ENCODE measurements at places on chromosomes 7 and 10.

DNA sequence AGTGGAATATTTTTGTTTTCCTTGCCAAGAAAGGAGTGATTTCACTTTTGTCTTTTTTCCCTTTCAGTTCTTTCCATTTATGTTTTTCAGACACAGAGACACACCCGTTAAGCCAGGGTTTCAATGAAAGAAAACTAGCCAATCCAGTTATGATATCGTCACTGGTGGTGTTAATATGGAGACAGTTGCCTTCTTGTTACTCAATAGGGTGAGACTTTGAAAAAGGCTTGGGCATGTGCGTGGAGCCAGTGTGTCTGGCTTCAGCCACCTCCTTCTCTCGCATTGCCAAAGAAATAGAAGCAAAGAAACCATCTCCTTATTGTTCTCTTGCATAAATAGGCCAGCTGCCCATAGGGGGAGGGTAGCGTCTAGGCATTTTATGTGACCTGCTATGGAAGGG, 84.1 kb upstream of the DLX6 start:
- no peak for DNase-seq

DNA sequence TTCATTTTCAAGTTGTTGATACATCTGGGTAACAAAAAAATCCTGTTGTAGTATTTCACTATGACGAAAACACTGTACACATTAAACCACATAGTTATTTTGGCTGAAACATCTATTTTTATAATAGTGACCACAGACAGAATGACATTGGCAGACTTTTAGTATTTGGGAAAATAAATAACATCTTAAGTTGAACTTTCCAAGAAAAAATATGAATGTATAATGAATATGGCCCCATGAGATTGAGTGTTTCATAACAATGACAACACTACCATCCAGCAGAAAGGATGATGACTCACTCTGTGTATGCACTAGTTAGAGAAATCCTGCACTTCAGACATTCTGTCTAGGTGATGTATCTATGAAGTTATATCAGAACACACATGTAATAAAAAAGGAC, 118.1 kb downstream of the SEMA3D start:
- no peak for DNase-seq

GRCh38 chr7:94395141-94396036, 694 bp downstream of the COL1A2 start:
- peak; percentile 54 for DNase-seq

GRCh38 chr10:6101181-6101580, 12.3 kb downstream of the RBM17 start:
- DNase-seq: no peak

DNA sequence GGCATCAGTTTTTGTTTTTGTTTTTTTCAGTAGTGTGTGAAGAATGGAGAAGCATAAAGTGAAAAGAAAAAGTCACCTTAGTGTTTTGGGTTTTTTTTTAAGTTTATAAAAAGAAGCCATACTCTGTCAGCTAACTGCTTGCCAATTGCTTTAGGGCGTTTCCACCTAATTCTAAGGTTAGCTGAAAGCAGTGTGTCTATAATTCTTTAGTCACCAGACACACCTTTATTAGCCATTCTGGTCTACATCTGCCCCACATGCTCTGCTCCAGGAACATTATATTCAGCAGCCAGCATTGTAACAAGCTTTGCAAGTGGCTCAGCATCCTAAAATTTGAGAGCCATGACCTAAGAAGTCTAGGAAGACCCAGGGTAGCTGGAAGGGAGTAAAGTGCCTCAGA, 14.1 kb upstream of the SLC16A12 start:
- no peak for DNase-seq

GRCh38 chr7:3065724-3066143, 22.1 kb upstream of the CARD11 start:
- DNase-seq: peak; percentile 44

GRCh38 chr7:100629117-100629716, 12.1 kb downstream of the TFR2 start:
- peak; percentile 44 for DNase-seq

- DNase-seq: no peak
These were observed 24.7 kb downstream of the ST7 start for GRCh38 chr7:116978006-116978405.

- DNase-seq: no peak
These were observed 166.7 kb downstream of the POU6F2 start for GRCh38 chr7:39144420-39144819.

DNA sequence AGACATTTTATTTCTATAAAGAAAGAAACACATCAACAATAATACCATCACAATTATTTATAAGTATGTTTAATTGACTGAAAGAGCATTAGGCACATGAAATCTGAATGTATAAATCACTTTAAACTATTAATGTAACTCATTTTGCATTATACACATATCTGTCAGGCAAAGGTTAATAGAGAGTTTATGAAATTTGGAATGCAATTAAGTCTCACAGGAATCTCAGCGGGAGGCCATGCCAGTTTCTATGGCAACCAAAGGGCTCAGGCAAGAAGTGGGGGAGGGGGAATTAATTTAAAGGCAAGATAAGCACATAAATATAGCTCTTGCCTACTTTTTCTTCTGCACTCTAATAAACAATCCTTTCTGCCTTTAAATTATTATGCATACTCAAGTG, 152.6 kb downstream of the SLC16A9 start:
- no peak for DNase-seq

DNA sequence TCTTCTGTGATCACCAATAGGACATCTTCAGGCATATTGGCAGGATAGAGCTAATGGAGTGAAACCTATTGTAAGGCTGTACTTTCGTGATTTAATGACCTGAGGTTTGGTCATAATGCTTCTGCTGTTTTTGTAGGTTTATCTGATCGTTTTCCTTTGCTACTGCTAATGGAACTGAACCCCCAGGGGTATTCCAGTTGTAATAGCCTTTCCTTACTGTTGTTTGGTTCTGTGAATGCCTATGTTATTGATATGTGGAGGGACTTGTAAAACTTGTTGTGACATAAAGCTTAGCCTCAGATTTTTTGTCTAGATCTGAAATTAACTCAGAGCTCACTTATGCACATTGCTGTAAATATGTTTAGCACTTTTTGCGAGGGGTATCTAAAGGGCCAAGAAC, 10.9 kb upstream of the VWA2 start:
- no peak for DNase-seq

GRCh38 chr7:83119494-83119893, 43.2 kb downstream of the PCLO start:
- DNase-seq: no peak

DNA sequence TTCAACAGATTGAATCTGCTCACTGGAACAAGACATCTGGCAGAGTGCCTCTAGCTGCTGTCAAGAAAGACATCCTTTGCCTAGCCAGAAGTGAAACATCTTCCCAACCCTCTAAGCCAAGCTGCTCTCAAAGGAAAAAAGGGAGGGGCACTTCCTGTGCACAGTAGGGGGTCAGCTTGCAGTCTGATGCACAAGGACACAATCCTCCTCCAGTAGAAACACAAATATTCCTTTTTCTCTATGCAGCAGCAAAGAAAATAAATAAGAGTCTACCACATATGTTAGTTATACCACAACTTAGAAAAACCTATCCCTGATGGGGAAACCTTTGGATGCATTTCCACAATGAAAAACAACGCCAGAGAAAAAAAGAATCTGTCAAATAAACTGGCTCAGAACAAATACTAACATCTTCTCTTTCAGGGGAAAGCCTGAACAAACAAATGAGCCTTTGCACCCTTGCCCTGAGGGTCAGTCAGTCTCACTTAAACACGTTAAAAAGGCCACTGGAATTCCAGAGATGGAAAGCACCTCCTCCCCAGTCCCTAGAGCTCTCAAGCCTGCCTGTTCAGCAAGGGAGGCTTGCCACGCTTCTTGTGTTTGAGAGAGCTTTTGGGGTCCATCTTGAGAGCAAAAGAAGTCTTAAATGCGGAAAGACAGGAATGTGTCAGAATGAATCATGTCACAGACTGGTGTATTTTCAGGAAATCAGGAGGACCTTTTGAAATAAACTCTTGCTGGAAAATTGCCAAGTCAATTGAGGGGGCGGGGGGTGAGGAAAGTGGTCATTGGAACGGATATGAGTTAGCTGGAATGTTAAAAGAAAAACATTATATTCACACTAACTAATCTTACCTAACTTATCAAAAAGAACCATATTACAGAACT, 7.5 kb downstream of the LAMB1 start:
- DNase-seq: no peak

DNA sequence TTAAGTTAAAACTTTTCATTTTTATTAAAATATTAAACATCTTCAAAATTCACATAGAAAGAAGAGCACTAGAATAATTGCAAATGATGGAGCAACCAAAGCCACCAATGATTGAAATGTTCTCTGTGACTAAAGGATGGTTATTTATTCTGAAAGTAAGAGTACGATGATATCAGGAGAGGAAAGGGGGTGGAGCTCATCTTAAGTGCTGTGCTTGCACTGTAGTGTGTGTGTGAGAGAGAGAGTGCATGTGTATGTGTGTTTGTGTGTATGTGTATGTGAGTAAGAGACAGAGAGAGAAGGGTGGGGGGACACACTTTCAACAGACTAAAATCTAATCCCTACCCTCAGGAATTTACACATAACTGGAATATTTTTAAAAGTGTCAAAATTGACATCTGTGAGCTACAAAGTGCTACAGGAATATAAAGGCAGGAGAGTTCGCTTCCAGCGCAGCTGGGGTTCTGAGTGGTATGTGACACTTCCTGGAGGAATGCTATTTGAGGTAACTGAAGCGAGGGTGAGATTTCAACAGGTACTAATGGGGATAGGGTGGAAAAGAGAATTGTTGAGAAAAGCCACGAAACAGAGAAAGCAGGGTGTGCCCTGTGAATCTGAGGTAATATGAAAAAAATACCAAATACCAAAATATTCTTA, 57.2 kb upstream of the SMNDC1 start:
- no peak for DNase-seq

GRCh38 chr10:59906417-59907202, at the start of gene CCDC6:
Gene CCDC6, minus strand, starts transcription at chr10:59906556. Its CDS starts 132 bp downstream, at chr10:59906424.
- DNase-seq: peak; percentile 97

- no peak for DNase-seq
These were observed 28.7 kb upstream of the MRPS16 start for GRCh38 chr10:73281097-73281496.

- no peak for DNase-seq
These were observed 84.5 kb upstream of the ETV1 start for GRCh38 chr7:14073988-14074387.

DNA sequence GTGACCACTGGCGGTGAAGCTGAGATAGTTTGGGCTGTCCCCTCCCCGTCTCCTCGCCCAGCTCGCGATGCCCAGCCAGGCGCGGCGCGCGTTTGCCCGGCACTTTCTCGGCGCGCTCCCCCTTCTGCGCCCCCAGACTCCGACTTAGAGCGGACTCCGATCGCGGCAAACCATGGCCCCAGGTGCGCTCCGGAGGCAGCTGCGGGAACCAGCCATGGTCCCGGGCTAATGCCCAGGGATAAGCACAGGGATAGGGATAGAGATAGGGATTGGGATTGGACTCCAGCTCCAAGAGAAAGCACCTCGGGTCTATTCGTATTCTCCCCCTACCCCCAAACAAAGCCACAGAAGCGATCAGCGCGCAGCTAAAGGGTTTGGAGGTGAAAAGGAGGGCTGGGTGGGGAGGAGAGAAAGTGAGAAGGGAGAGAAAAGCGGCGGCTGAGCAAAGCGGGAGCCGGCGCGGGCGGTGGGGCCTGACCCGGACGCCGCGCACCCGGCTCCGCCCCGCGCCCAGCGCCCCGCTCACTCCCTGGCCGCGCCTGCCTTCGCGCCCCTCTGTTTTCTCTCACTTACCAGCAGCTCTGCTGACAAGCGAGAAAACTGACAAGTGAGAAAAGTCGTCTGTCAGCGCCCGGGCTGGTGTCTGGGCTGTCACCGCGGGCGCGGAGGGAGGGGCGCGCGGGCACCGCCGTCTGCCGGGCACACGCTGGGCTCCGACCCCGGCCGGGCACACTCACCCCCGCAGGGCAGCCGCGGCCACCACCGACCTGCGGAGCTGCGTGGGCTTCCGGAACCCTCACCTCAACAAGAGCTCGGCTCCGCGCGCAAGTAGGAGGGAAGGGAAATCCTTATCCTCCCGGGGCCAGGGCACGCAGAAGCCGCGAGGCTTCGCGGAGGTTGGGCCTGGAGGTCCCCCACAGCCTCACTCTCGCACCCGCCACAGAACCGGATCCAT, at the start of gene PDE1C:
Gene PDE1C, minus strand, starts transcription at position 2 of the 955 bp plus-strand sequence.
- no peak for DNase-seq
